Activated CD4-positive, alpha-beta T cell treated with anti-CD3 and anti-CD28 coated beads for 4 hours (primary cell): ENCODE measurements at places on chromosomes 4 and X.

DNA sequence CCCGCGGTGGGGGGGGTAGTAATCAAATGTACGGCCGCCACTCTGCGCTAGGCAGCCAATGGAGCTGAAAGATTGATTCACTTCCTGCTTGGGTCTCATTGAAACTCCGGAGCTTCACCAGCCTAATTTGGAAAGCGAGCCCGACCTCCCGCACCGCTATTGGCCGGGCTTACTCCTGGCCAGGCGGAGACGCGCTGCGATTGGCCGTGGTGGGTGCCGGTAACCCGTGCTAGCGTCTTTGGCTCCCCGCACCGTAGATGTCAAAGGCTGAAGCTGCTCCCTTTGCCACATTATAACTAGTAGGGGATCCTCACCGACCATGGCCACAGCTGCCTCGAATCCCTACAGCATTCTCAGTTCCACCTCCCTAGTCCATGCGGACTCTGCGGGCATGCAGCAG is at the start of gene POU3F4:
Gene POU3F4 (plus strand): TSS at position 285 of the 400 bp plus-strand sequence. CDS start 35 bp downstream, at position 320.
- no peak for DNase-seq

- no peak for DNase-seq
These were observed 1443.5 kb upstream of the IGFBP7 start for GRCh38 chr4:58553679-58554078.

- DNase-seq = no peak
These were observed 79.3 kb downstream of the RASL11B start for GRCh38 chr4:52941450-52941849.

DNA sequence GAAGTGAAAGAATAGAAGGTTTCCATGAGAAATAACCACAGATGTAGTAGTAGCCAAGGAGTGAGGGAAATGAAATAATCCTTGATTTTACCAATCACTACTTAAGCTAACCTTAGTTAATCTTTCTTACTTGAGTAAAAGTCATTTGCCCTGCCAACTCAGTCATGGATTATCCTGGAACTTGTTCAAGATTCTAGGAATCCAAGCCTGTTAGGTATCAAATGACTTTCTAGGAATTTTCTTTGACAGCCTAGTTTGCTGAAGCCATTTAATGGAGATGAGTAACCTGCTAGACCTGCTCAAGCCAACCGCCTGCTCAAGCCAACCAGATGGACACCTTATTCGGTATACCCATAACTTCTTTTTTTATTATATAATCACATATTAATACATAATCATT is 180.5 kb downstream of the KLHL13 start:
- no peak for DNase-seq

DNA sequence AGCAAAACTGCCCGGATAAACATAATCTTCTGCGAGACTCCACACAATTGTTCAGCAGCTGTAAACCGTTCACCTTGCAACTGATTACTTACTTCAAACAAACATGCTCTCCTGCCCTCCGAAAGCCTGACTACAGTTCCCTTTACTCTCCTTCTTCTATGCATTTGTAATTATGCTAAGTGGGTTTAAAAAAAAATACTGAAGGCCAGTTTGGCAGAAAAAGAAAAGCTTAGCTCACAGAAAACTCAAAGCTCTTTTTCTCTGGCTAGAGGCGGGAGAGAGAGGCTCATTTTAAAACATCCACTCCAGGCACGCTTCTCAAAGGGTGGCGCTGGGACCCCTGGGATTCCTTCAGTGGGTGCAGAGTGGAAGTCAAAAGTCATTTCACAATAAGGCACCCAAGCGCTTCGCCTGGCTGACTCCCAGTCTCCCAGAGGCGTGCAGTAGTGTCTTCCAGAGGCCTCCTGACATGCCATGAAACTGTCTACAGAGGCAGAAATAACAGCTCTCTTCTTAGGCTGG is 1.9 kb downstream of the DHRSX start:
- DNase-seq = no peak

DNA sequence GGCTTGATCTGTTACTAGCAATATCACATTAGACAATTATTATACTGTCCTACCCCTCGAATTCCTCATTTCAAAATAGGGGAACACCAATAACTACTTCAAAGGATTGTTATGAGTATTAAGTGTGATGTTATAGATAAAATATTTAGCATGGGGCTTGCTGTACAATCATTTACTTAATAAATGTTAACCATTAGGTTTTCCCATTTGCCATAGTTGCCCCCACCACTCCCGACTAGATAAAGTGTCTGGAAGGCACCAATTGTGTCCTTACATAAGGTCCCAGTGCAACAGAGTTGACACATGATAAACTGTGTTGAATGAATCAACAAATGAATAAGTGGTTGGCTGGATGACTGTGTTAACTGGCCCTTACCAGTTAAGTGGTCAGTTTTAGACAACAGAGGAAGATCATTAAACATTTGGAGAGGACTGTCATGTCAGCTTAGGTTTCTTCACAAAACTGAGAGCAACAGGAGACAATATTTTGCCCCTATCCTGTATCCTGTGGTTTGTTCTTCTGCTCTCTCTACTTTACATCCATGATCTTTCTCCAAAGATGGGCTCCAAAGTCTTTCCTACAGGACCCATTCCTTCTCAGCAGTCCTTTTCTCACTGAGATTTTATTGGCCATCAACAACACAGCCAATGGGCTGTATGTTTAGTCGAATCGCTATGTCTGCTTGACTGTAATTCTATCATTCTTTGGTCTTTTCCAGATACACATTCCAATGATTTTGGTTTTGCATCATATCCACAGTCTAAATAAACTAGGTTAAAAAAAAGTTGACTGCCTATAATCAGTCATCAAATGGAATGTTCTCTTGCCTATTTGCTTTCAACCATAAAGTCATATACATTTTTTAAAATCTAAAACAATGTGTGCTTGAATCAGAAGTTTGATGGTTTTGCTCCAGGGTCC is 74.4 kb downstream of the RNF150 start:
- no peak for DNase-seq

DNA sequence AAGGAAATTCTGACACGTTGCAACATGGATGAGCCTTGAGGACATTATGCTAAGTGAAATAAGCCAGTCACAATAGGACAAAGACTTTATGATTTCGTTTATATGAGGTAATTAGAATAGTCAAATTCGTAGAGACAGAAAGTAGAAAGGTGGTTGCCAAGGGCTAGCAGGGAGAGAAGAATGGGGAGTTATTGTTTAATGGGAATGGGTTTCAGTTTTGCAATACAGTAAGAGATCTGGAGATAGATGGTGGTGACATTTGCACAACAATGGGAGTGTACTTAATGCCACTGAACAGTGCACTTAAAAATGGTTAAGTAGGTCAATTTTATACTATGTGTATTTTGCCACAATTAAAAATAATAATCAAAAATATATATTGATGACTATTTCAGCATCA is 43.4 kb upstream of the TMEM154 start:
- no peak for DNase-seq

DNA sequence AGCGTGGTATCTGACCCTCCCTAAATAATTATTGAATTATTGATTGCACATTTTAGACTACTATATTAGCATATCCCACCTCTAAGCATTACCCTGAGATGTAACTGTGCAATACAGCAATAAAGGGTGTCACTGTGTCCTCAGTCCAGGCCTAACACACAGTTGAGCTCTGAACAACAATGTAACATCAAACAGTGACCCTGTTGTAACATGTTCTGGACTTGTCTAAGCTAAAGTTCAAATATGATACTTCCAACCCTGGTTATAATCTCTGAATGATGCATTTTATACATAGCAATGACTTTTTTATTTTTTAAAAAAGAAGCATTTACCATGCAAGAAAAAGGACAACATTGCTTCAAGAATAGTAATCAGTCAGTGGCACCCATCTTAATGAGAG is 61.6 kb upstream of the DMD start:
- DNase-seq = no peak

DNA sequence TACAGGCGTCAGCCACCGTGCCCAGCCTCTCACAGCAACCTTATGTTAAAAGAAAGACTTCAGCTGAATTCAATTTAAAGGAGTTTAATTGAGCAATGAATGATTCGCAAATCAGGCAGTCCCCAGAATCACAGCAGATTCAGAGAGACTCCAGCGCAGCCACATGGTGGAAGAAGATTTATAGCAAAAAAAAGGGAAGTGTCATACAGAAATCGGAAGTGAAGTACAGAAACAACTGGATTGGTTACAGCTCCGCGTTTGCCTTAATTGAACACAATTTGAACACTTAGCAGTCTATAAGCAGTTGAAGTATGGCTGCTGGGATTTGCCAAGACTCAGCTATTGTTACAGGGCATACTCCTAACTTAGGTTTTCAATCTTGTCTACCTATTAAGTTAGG is 19.8 kb downstream of the CENPVL3 start:
- no peak for DNase-seq

- DNase-seq = no peak
These were observed 1140.6 kb downstream of the SH3BGRL start for GRCh38 chrX:82342531-82342930.

GRCh38 chrX:143788265-143788664 is 67.7 kb upstream of the SPANXN2 start:
- DNase-seq = no peak

DNA sequence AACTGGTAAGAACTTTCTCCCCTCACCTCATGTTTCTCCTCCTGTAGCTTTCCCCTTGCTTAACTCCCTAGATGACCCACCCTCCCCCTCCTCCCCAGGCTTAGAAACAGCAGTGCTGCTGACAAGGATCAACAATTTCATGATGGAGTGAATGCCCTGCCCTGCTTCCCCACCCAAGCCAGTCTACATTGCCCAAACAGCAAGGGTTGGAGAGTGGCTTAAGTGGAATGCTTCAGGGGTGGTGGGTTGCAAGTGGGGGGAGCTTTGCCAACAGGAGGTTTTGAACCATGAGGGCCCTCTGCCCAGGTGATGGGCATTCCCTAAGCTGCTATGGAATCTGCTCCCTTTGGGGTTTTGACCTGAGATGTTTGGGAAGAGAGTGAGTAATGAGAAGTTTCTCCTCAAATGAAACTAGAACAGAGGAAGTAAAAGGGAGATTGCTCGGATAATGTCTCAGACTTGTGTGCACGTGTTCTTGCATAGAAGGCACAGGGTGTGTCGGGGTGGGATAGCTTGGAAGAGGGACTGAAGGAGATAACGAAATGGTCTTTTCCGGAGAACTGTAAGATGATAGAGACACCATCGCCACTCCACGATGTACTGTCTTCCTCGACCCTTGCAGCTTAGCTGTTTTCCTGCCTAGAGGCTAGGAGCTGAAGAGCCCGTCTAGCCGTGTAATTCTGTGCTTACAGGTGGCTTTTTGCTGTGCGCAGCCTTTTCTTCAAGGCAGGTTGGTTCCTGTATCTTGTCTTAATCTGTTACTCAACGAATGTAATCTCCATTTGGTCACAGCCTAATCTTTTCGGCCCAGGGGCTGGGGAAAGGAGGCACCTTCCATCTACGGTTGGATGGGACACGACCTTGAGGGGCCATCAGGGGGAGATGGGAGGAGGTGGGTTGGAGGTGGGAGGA is 10.1 kb downstream of the GDPD2 start:
- DNase-seq = no peak

DNA sequence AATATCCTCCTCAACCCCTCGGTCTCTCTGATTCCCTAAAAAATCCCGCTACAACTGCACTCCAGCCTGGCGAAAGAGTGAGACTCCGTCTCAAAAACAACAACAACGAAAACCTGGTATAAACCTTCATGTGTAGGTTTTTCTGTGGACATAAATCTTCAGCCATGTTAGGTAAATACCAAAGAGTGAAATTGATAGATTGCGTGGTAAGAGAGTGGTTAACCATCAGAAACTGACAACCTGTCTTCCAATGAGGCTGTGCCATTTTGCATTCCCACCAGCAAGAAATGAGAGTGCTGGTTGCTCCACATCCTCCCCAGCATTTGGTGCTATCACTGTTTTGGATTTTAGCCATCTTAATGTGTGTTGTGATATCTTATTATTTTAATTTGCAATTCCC is 10.9 kb downstream of the TBC1D19 start:
- no peak for DNase-seq

DNA sequence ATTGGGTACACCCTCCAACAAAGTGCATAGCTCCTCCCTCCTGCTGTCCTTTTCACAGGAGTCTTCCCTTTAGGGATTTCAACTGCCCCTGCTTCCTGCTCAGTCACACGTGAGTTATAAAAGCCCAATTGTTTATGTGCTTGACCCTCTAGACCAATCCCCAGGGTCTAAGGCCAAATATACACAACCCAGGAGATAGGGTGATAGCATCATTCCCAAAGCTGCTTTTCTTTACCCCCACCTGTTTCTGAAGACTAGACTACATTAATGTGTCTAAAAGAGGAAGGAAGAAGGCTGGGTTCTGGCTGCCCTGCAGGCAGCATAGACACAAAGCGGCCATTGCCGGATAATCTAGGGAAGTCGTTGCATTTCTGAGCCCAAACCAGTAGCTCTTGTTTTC is 526.7 kb upstream of the FRG1 start:
- no peak for DNase-seq

- no peak for DNase-seq
These were observed 28.1 kb downstream of the SPANXC start for GRCh38 chrX:141214196-141214595.
